ENCODE measurements at places on chromosomes 6 and 20.

- DNase-seq: no peak
Observed at GRCh38 chr6:36692220-36692619, 5.4 kb upstream of the RAB44 start.

- DNase-seq: no peak
Observed at GRCh38 chr6:4176907-4177306, 41.5 kb upstream of the ECI2 start.

DNA sequence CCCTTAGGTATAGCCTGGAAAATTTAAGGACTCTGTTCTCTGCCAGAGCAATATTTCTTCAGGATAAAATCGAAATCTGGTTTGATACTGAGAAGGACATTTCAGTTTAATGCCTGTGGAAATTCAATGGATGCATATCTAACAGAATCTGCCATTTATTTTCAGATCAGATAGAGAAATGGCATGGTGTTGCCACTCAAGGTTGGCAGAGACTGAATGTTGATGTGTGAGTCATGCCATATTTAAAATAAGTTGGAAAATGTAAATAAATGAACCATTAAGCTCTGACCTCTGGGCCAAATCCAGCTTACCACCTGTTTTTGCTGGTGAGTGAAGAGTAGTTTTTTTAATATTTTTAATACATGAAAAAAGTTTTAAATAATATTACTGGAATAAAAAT, 594.6 kb downstream of the DOK5 start:
- DNase-seq: no peak

GRCh38 chr20:57440678-57441509, 49.7 kb downstream of the RBM38 start:
- DNase-seq: no peak

- DNase-seq: no peak
Observed at GRCh38 chr6:117534974-117535373, 52.5 kb downstream of the DCBLD1 start.

GRCh38 chr6:140388815-140389214, 1014.4 kb upstream of the CITED2 start:
- DNase-seq: no peak

DNA sequence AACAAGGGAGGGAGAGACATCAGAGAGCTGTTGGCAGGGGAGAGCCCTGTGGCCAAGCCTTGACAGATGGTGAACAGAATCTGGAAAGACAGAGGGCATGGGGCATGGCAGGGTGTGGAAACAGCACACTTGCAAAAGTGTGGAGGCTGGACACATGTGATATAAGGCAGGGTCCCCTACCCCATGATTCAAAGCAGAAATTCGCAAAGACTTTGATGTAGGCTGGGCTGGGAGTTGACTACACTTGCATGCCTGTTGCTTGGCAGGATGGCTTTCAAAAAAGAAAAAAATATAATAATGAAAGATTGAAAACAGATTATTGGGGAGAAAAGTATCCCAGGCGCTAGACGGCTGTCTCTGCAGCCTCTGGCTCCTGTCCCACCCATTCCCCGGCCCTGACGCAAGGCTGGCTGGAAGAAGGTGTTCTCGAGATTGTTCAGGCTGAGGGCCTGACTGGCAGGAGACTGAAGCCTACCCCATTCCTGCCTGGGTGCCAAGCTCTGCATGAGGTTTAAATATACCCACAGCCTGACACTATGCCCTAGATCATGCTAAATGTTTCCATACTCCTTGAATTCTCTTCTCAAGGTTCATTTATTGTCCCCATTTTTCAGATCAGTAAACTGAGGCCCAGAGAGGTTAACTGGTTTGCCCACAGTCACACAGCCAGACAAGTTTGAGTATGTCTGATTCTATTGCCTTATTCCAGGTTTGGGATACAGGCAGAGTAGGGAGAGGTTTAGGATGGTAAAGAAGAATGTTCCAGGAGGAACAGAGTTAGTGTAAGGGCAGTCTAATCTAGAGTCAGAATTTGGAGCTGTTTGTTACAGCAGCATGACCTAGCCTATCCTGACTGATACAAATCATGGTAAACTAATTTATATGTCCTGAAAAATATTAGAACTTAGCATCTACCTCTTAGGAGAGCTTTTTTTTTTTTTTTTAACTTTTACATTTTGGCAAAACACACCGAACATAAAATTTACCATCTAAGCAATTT, 23.4 kb upstream of the CCN5 start:
- no peak for DNase-seq

DNA sequence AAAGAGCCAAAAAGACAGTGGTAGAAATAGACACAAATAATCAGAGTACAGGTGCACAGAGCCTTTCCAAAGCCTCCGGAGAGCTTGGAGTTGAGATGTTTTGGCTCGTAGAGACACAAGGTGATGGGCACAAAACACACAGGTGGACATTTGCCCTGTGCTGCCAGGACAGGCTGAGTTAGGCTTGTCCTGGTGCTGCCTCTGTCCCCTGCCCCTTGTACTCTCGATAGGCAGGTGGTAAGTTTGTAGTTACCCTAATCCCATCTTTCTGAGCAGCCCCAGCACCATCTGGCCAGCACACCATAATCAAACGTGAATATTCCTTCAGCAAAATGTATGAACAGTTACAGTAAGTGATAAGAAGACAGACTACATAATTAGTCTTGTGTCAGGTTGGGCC, 95.5 kb downstream of the FOXC1 start:
- no peak for DNase-seq

- no peak for DNase-seq
Observed at GRCh38 chr6:54204921-54205591, 93.8 kb downstream of the MLIP start.

GRCh38 chr20:9831032-9831431, 7.8 kb downstream of the PAK5 start:
- no peak for DNase-seq

Data from neural crest cell (in vitro differentiated cells).